ENCODE measurements at places on chromosomes 7 and 10. TPM values are rescaled to one million over a fixed set of nuclear protein-coding genes. Genes with fewer than 3 reads are reported as not detected.

Gene CDNF
- total RNA-seq = 0.99 TPM

Gene GNGT1
- not detected for total RNA-seq

Gene C10orf62
- not detected for total RNA-seq

Gene POR
- total RNA-seq = 73.6 TPM

Gene GFRA1
- 0.95 TPM for total RNA-seq

Gene SLC35B4
- 20.2 TPM for total RNA-seq

Gene HOXA11
- total RNA-seq = 16.7 TPM

Gene ITIH5
- total RNA-seq = not detected

Gene PRPS1L1
- not detected for total RNA-seq

Gene PON1
- total RNA-seq = not detected

Gene LRRC17
- total RNA-seq = 22.7 TPM

Gene CNTNAP2
- total RNA-seq = not detected

Gene FZD1
- total RNA-seq = 3.2 TPM

Gene CTAGE8
- 0.49 TPM for total RNA-seq

Gene CRHR2
- not detected for total RNA-seq

Gene MAT1A
- total RNA-seq = not detected

Gene ZNF804B
- not detected for total RNA-seq

Gene NOS3
- 82.8 TPM for total RNA-seq

Gene HSPA12A
- 0.30 TPM for total RNA-seq

Gene IL2RA
- not detected for total RNA-seq

Gene OGDHL
- 0.58 TPM for total RNA-seq

All from endothelial cell of umbilical vein (primary cell).